ENCODE measurements at places on chromosomes 11 and 22. TPM values are rescaled to one million over a fixed set of nuclear protein-coding genes. Genes with fewer than 3 reads are reported as not detected.

The DNAJB7 gene
- not detected for total RNA-seq

The MS4A8 gene
- total RNA-seq: not detected

The FXYD6 gene
- 16.4 TPM for total RNA-seq

The SPI1 gene
- 98.2 TPM for total RNA-seq

The ME3 gene
- total RNA-seq: 34.2 TPM

DNA sequence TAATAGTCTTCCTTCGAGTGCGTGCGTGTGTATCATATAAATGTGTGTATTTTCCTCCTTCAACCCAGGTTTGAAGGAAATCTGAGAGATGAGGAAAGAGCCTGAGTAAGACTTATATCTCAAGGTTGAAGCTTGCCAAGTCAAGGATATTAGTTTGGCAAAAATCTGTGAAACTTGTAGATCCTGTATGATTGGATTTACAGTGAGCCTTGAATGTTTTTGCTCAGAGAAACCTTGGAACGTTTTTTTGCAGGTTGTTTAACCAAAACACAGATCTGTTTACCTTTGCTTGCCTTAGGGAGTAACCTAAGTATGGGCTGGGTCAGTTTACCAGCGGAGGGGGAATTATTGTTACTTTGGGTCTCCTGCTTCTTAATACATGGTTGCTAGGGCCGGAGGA, 35.9 kb upstream of the SORL1-AS1 start:
- H3K4me3 ChIP-seq: no peak overlapping the region
- no peak for DNase-seq

DNA sequence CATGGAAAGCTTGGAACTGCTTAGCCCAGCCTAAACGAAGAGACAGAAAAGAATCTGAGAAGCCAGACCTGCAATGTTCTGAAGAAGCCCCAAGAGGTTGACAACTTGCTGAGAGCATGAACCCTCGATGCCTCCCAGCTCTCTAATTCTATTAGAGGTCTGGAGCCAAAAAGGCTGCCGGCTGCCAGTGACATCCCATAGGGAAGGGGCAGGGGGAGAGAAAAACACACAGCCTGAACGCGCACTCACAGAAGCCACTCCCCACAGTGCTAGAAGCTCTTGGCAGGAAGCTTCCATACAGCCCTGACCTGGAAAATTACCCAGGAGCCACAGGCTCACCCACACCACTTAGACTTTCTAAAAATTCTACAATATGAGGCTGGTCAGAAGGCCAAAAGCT, 18.3 kb downstream of the POLDIP3 start:
- no peak for DNase-seq
- H3K36me3 ChIP-seq: peaks cover 93% of the 10 kb centered on the region
- H3K4me1 ChIP-seq: no peaks in the 10 kb centered on the region
- no peak overlapping the region for H3K4me3 ChIP-seq
- no peaks in the 10 kb centered on the region for H3K27me3 ChIP-seq

DNA sequence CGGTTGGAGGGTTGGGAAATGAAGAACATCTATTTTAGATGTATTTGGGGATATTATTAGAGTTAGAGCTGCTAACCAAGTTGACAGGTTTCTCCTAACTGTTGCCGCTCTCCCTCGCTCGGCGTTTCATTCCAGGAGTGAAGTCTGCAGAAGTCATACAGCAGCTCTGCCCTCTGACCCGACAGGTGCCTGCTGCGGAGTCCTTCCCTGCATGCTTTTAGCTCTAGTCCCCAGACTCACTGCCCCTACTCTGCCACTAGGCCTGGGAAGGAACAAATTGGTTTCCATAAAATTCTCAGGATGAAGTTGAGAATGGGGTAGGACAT, 124.9 kb downstream of the DBX1 start:
- H3K4me1 ChIP-seq: peaks cover 5% of the 10 kb centered on the region
- H3K4me3 ChIP-seq: no peak overlapping the region
- H3K36me3 ChIP-seq: peaks cover 31% of the 10 kb centered on the region
- no peaks in the 10 kb centered on the region for H3K27me3 ChIP-seq
- H3K27ac ChIP-seq: peak overlapping the region; percentile 30

GRCh38 chr11:33575311-33575710, 125.3 kb downstream of the C11orf91 start:
- H3K36me3 ChIP-seq: no peaks in the 10 kb centered on the region
- H3K4me1 ChIP-seq: no peaks in the 10 kb centered on the region
- DNase-seq: no peak

- no peak for DNase-seq
- no peaks in the 10 kb centered on the region for H3K4me1 ChIP-seq
- no peaks in the 10 kb centered on the region for H3K36me3 ChIP-seq
- no peak overlapping the region for H3K27ac ChIP-seq
- H3K4me3 ChIP-seq: no peak overlapping the region
- no peaks in the 10 kb centered on the region for H3K27me3 ChIP-seq
Measured at GRCh38 chr11:96622026-96622634, 232.3 kb downstream of the JRKL start.

DNA sequence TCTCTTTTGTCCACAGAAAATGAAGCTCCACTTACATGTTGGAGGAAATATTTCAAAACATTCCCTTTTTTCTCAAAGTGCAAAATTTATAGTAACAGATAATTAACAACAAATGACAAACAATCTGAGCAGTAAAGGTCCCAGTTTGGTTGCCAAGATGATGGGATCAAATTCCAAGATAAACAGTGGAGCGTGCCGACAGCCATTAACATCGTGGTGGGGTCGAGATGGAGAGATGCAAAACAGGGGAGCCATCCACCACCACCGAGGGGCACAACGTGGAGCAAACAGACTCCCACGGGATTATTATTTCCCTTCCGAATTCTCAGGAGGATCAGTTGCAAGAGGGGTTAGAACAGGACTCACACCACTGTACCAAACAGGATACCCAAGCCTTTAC, 17.2 kb downstream of the MPPED2 start:
- no peaks in the 10 kb centered on the region for H3K27me3 ChIP-seq
- no peaks in the 10 kb centered on the region for H3K36me3 ChIP-seq
- no peak overlapping the region for H3K4me3 ChIP-seq
- no peak for DNase-seq
- H3K4me1 ChIP-seq: peaks cover 23% of the 10 kb centered on the region
- no peak overlapping the region for H3K27ac ChIP-seq

DNA sequence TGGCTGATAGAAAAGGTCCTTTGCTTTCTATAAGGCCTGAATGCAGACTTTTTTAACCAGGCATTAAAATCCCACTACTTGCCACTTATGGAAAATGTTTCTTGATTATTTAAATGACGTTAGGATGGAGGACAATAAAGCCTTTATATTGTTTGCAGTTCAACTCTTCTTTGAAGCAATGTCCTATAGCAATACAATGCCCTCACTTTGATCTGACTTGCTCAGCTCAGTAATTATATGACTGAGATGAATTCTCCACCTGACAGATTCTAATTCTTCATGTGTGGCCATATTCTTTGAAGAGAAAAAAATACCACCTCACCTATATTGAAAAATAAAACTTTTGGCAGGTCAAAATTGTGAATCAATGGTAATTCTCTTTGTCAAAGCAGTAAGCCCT, 182.0 kb upstream of the MTMR2 start:
- no peak for DNase-seq
- H3K27me3 ChIP-seq: no peaks in the 10 kb centered on the region
- H3K36me3 ChIP-seq: no peaks in the 10 kb centered on the region
- no peak overlapping the region for H3K4me3 ChIP-seq
